ENCODE measurements at places on chromosomes 13 and 19.
A peak's percentile ranks its signal among the peaks of the same experiment; 100 is the strongest.

DNA sequence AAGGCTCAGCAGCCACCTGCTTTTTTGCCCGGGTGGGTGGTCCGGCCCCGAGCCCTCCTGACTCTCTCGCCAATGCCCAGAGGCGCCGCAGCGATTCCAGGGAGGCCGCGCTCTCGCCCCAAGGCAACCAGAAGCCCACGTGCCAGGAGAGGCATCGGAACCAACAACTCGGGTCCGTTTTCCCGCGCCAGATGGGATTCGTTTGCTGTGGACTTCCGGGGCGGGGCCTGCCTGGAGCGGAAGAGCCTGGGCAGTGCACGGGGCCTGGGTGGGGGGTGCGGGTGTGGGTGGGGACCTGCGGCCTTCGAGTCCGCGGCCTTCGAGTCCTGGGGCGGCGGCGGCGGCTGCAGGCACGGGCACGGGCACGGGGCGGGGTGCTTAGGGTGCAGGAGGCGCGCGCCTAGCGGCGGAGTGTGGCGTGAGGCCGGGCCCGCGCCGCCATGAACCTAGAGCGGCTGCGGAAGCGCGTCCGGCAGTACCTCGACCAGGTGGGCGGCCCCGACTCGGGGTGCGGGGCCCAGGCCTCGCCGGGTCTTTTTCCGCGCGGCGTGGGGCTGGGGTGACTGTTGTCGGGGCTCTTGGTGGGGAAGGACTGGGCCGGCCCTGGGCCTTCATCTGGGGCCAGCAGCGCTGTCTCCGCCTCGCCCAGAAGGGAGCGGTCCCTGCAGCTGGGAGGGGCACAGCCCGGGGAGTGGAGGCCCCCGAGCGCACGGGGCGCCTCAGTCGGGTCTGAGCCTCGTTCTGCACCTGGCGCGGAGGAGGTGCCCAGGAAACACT lies at the start of gene CDC16:
TSS of gene CDC16 (plus strand) at position 253 of the 777 bp plus-strand sequence. CDS start at position 441, 188 bp downstream.
- DNase-seq = peak; percentile 98

DNA sequence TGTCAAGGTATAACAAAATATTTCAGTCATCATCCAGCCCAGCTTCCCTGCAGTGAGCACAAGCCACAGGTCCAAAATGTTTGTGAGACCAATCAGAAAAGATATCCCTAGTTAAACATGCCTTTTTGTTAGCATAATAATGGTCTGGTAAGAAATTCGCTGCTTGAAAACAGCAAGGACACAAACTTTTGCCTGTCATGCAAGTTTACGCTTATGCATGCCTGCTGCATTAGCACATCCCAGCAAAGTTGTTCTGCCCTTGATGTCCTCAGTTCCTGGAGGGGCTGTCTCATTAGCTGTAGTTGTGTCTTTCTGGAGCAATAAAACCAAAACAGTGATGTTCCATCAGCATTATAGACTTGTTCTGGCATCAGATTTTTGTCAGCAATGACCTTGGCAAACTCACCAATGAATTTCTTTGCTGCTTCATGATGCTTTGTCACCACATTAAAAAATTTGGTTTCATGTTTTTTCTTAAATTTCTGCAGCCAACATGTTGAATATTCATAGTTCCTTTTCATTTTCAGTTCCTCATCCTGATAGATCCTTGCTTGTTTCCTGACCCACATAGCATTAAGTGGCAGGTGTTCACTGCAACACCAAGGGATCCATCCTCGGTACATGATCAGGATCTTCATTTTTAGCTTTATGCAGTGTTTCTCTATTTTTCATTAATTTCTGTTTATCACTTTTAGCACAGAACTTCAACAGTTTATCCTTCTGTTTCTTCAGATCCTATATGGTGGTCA lies 72.0 kb upstream of the GPR183 start:
- no peak for DNase-seq

DNA sequence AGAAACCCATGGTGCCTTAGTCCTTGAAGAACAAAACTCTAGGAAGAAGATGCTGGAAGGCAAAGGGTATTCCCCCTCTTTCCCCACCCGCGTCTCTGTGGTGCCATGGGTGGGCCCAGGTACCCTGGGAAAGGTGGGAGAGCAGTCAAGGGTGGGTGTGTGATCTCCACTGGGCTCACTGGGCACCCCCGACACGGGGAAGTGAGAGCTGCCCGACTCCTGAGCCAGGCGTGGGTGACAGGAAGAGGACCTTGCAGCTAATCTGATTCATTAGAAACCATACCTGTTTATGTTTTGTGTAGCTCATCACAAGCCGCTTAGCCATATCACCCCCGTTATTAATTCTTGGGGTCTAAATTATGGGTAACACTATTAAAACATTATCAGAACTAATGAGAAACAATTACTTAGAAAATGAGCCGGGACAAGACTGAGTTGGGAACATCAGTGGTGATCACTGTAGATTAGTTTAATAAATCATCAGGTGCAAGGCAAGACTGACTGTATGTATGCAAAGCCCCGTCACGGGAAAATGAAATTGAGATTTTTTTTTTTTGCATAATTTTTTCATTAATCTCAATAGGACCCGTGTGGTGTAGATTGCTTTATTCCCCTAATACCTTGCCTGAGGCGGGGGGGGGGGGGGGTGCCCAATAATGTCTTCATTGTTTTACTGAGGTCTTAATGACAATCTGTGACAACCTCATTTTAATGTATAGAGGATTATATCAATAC lies 77.3 kb downstream of the ZIC5 start:
- DNase-seq = no peak

DNA sequence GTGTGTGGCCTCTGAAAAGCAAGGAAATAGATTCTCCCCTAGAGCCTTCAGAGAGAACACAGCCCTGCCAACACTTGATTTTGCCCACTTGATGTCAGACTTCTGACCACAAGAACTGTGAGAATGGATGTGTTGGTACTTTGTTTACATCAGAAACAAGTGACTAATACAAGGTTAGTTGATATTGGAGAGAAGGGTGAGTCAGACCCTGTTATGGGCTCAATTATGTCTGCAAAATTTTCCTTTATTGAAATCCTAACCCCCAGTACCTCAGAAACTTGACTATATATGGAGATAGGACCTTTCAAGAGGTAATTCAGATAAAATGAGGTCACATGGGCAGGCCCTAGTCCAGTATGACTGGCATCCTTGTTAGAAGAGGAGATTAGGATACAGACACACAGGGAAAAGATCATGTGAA lies 226.7 kb downstream of the RFC3 start:
- DNase-seq = no peak

DNA sequence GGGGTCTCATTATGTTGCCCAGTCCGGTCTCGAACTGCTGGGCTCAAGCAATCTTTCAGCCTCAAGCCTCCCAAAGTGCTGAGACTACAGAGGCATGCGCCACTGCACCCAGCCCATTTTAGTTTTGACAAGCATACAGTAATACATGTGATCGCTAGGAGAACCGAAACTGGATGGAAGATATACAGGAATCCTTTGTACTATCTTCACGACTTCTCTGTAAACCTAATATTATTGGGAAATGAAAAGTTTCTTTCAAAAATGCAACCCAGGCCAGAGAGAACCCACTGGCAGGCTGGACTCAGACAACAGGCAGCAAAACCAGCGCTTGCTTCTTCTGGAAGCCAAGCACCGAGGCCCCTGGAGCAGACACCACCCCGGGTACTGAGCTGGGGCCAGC lies 9.4 kb downstream of the C19orf12 start:
- no peak for DNase-seq

DNA sequence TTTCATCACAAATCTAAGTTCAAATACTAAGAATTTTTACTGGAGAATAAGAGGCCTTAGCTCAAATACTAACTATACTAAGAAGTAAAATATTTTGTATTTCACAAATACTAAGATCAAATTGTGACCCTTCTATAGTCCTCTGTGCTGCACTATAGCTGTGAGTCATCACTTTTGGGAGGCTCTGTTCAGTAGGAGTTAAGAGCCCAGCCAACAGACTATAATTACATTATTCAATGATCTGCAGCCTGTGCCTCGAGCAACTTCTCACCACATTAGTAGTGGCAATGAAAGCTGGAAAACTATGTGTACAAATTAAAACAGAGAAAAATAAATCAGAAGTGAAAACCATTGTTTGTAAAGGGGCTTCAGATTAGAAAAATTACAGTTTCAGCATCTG lies 147.3 kb upstream of the GPC6 start:
- DNase-seq = no peak

GRCh38 chr19:56566904-56567273 lies 379 bp upstream of the ZNF470 start:
- peak; percentile 0 for DNase-seq

GRCh38 chr13:48890391-48890790 lies 85.3 kb upstream of the FNDC3A start:
- DNase-seq = no peak

- DNase-seq = no peak
Observed at GRCh38 chr13:45732916-45733315, 30.8 kb downstream of the CBY2 start.

DNA sequence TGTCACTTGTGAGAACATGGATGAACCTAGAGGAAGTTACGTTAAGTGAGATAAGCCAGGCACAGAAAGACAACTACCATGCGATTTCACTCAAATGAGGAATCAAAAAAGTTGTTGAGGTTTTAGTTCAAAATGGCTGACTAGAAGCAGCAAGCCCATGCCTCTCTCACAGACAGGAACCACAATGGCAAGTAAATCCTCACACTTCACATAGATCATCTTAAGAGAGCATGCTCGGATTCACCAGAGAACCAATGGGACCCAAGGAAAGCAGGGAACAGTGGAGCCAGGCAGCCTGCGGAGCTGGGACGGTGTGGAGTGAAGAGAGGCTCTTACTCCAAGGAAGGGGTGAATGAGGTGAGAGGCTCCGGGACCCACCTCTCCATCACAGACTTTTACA lies 581.0 kb downstream of the UQCRFS1 start:
- DNase-seq = no peak

- DNase-seq = no peak
Observed at GRCh38 chr19:12785431-12786031, 5.8 kb upstream of the JUNB start.

- no peak for DNase-seq
Observed at GRCh38 chr13:37177125-37177524, 71.7 kb upstream of the CSNK1A1L start.

- DNase-seq = peak; percentile 78
Observed at GRCh38 chr19:15177269-15178116, 23.3 kb downstream of the NOTCH3 start.

DNA sequence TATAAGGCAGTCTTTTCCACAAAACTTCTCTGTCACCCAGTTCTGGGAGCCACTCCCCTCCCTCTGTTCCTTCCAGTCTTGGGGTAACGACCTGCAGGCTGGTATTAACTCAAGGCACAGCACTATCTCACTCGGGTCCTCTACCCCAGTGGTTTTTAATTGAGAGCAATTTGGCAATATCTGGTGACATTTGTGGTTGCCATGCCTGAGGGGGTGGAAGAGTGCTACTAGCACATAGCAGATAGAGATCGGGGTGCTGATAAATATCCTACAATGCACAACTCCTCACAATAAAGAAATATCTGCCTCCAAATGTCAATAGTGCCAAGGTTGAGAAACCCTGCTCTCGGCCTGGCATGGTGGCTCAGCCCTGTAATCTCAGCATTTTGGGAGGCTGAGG lies 117.7 kb upstream of the ABCC4 start:
- DNase-seq = no peak

DNA sequence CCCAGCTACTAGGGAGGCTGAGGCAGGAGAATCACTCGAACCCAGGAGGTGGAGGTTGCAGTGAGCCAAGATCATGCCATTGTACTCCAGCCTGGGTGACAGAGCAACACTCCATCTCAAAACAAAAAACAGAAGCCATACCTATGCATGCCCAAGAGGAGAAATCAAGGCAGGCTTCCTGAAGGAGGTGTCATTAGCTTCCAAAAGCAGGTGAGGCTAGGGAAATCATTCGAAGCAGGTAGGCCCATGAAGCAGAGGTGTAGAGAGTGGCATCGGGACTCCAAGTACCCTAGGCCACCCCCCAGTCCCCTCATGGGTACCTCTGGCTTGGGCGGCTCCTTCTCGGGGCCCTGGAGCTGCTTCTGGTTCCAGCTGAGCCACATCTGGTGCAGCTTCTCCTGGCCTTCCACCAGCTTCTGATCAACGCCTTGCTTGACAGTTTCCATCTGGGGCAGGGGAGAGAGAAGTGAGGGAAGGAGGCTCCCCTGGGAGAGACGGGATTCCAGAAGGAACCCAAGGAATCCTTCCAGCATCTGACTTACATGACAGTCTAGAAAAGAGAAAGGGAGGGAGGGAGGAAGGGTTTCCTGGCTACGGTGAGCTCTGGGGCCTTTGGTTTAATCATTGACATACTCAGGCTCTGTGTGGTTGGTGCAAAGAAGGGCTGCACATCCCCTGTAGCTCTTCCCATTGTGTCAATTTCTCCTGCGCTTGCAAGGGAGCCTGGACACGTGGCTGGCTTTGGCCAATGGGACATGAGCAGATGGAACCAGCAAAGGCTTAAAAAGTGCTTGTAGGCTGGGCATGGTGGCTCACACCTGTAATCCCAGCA lies 13.1 kb upstream of the TICAM1 start:
- no peak for DNase-seq

GRCh38 chr13:39047560-39047959 lies 9.3 kb downstream of the NHLRC3 start:
- DNase-seq = no peak

GRCh38 chr19:58519087-58519354 lies 589 bp downstream of the ZBTB45 start:
- peak; percentile 44 for DNase-seq

DNA sequence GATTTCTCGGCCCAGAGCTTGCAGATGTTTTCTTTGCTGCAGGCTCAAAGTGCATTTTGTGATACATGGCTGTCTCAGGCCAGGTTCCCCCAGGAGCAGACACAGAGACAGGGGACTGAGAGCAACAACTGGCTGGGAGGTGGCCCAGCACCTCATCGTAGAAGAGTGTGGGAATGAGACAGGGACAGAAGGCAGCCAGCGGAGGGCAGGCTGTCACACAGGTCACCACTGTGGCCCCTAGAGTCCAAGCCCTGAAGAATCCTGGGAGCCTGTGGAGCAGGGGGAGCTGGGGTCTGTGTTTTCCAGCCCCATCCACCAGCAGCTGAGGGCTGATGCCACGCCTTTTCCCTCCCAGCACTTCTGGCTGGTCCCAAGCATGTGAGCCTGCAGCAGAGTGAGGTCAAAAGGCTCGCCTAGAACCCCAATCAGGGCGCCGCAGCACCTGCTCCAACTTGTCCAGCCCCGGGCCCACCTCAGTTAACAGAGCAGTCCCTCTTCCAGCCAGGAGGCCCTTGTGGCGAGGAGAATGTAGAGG lies 723.8 kb downstream of the UQCRFS1 start:
- no peak for DNase-seq

DNA sequence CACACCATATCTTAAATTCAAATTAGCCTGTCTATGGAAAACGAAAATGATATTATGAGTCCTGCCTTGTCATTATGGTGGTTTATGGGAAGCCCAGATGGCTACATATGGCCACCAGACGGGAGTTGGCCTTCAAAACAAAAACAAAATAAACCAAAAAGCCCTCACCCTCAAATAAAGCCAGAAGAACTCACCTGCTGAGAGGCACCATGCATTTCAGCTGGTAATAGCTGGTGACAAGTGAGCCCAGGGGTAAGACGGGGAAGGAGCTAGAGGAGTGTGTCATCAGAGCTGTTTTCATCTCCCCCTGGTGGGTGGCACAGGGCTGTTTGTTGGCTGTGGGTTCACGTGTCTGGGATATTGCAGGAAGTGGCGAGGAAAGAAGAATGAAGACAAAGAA lies 152.9 kb downstream of the EFNB2 start:
- DNase-seq = no peak
